ENCODE measurements at places on chromosomes 2 and 18. TPM values are rescaled to one million over a fixed set of nuclear protein-coding genes. Genes with fewer than 3 reads are reported as not detected.

DNA sequence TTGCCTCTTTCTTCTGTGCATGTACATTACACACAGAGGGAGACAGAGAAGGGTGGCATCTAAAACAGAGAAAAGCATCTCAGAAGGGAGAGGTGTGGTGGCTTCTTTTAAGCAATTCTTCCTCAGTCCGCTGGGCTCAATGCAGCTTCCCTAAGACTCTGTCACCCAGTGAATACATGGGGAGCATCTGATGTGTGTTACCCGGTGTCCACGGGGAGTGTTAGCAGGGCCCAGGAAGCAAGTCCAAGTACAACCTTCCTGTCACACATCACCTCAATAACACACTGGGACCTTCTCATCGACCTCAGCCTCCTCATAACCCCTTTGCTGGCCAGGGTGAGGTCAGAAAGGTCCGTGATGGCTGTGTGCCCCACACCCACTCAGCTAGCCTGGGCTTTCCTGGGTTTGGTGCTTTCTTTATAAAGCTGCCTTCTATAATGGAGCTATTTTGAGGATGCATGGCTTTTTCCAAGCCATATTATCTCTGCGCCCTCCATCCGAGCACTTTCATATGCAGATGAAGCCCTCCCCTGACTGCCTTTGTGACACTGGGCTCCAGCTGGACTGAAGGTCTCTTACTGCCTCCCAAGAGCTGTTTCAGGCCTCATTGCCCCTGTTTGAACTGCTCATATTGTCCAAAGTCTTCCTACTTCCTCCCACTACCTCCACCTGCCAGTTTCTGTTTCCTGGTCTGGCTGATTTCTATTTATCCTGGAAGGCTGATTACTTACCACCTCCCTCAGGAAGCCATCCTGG, 21.4 kb downstream of the TNFRSF11A start:
- no peak for DNase-seq

Gene SLC9A2
- 0.06 TPM for total RNA-seq

DNA sequence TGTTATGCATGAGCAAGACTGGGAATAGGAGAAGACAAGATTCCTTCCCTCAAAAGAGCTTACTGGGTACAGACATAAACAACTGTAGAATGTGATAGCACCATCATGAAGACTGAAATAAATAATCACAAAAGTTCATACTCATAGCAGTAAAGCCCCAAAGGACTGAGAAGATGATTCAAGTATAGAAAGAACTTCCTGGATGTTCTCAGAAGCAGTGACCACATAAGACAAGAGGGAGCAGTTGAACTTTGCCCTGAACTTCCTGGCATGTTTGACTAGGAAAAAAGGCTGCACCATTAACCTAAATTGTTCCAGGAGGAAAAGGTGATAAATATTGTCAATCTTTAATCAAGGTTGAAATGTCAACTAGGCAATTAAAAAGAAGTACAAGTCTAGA, 57.8 kb upstream of the CCDC141 start:
- no peak for DNase-seq

GRCh38 chr2:230077851-230078547, 9.3 kb upstream of the SLC16A14 start:
- DNase-seq = no peak

GRCh38 chr18:28412521-28412920, 235.6 kb upstream of the CDH2 start:
- DNase-seq = no peak

GRCh38 chr2:70261501-70261900, 3.6 kb downstream of the PCYOX1 start:
- no peak for DNase-seq

DNA sequence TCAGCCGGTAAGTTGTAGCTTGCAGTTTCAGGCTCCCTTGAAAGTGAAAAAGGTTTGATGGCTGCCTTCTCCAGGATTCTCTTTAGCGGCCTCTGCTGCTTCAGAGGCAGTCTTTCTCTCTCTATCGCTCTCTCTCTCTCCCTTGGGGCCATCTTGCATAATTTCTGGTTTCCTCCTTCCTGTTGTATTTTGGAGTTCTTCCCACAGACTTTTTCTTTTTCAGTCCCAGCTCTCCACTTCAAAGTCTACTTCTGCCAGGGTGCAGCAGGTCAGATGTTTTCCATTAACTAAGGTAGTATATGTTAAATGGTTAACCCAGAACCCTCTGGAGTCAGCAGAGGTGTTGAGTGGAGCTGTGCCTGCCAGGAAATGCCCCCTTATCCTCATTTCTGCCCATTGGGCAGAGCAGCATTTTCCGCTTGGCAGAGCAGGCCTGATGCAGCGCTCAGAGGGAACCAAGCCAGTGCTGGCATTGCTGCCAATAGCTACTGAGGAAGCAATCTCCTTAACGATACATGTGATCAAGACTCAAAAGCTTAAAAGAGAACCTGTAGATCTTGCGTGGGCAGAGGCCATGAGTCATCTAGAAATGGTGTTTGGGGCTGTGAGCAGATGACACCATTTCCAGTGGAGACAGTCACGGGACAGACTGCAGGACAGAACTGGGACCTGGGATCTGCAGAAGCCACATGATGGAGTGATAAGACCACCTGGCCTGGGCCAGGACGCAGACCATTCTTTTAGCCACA, 20.8 kb downstream of the DBI start:
- peak; percentile 47 for DNase-seq

- no peak for DNase-seq
Observed at GRCh38 chr18:22185273-22185672, 15.9 kb downstream of the GATA6 start.

- DNase-seq = no peak
Observed at GRCh38 chr2:158786897-158787296, 8.2 kb upstream of the DAPL1 start.

Gene CPLX4
- total RNA-seq = not detected

DNA sequence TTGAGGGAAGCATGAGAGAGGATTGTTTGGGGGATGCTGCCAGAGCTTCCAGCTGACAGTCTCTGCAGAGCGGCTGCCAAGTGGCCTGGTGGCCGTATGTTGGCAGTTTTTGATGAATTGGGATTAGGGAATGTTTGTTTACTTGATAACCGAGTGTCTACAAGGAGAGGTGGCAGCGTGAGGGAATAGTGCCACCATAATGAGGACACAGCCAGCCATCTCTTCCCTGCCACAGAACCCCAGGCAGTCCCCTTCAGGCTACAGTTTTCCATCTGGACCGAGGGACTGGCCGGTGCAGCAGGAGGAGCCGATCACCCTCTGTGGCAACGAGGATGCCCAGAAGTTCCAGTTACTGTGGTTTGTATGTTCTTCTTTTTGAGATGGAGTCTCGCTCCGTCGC, 55.2 kb downstream of the TRAPPC12 start:
- DNase-seq = no peak

DNA sequence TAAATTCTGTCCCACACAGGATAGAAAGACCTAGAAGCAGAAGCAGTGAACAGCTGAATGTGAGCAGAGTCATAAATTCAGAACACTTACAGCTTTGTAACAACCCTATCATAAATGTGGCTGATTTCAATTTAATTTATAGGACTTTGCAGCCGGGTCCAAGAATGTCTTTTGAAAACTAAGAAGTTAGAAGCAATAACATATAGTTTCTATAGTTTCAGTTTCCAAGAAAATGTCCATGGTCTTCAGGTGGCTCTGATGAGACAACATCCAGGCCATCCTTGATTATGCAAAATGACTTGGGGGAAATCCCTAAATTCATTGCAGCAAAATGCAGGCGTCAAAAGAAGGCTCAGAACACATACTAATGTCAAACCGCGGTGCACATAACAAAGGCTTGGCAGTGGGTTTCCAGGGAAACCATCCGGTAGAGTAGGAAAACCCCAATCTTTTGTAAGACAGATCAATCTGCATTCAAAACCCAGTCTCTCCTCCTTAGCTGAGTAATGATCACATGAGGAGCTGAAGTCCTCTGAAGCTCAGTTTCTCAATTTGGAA, 442.2 kb upstream of the ID2 start:
- DNase-seq = no peak

Gene STPG4
- 1.0 TPM for total RNA-seq
